ENCODE measurements at places on chromosomes 16 and 17. TPM values are rescaled to one million over a fixed set of nuclear protein-coding genes. Genes with fewer than 3 reads are reported as not detected.

GRCh38 chr16:72043539-72043938 lies 10.8 kb upstream of the HP start:
- H3K4me3 ChIP-seq: no peak overlapping the region
- H3K27me3 ChIP-seq: no peaks in the 10 kb centered on the region
- H3K27ac ChIP-seq: no peak overlapping the region
- DNase-seq: no peak

CEP112 gene
- 12.9 TPM for total RNA-seq

DNA sequence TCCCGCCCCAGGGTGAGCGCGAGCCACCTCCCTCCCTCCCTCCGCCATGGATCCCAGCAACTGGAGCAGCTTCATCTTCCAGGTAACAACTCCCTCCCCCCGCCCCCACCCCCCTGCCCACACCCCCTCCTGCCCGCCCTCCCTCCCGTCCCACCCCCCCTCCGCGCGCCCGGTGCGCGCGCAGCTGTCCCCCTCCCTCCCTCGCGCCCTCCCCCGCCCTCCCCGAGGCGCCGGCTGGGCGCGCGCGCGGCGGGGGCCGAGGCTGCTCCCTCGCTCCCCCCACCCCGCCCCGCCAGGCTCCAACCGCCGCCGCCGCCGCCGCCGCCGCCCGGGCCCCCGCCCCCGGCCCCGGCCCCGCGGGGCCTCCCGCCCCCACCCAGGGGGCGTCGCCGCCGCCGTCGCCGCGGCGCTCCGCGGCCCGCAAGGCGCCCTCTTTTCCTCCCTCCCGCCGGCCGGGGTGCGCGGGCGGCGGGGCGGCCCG lies at the start of gene MAZ:
MAZ (plus strand) TSS at position 431 of the 481 bp plus-strand sequence. CDS start 173 bp downstream, outside the sequence.
- H3K4me3 ChIP-seq: peak within 1 kb of the TSS; percentile 83
- peak within 1 kb of the TSS; percentile 99 for H3K27ac ChIP-seq
- no peaks in the 10 kb centered on the region for H3K36me3 ChIP-seq
- H3K4me1 ChIP-seq: peaks cover 31% of the 10 kb centered on the region

SPAG9 gene
- 112 TPM for total RNA-seq

- no peaks in the 10 kb centered on the region for H3K36me3 ChIP-seq
- H3K4me3 ChIP-seq: no peak overlapping the region
- no peak overlapping the region for H3K27ac ChIP-seq
- H3K4me1 ChIP-seq: no peaks in the 10 kb centered on the region
These were observed 15.1 kb downstream of the CACNG5 start for GRCh38 chr17:66849851-66850580.

ABI3 gene
- 5.1 TPM for total RNA-seq

DNA sequence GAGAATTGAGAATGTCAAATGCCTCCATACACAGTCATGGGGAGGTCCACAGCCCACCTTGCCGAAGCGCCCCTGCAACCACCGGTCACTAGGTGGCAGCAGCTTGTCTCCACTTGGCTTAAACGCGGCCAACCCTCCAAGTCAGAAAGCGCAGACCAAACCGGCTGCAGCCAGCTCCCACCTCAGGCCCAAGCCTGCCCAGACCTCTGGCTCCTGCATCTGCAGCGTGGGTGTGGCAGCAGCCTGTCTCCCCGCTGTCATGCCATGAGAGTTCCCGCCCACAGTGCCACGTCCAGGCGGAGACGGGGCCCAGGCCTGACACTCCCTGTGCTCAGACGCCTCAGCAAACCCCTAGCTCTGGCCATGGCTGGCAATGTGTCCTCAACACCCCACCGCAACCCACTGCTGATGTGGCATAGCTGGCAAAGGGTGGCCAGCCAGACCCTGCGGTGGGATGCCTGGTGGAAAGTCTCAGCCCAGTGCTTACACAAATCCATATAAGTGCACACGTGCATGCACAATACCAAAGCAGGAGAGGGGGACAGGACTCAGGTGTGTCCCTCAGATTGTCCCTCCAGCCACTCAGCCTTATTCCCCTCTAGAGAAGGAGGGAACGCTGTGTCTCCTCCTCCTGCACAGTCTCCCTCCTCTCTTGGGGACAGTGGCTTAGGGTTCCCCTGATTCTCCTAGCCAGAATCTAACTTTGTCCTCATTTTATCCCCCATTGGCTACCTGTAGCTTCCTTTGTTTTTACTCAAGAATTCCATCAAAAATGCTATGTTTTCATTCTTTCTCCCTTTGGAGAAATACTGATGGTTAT lies 10.9 kb downstream of the COPZ2 start:
- H3K36me3 ChIP-seq: no peaks in the 10 kb centered on the region
- peak overlapping the region; percentile 75 for H3K27ac ChIP-seq
- H3K4me3 ChIP-seq: peak overlapping the region; percentile 66
- peak; percentile 88 for DNase-seq
- peaks cover 3% of the 10 kb centered on the region for H3K27me3 ChIP-seq

- peak within 1 kb of the TSS; percentile 80 for H3K27ac ChIP-seq
- H3K4me1 ChIP-seq: no peaks in the 10 kb centered on the region
- H3K4me3 ChIP-seq: peak within 1 kb of the TSS; percentile 88
- DNase-seq: no peak
- H3K36me3 ChIP-seq: no peaks in the 10 kb centered on the region
- no peaks in the 10 kb centered on the region for H3K27me3 ChIP-seq
These were observed at the start of gene MLKL for GRCh38 chr16:74700438-74701225. Gene MLKL (minus strand): TSS chr16:74700862. CDS start chr16:74695757, 5,105 bp downstream.

KRT31 gene
- total RNA-seq: not detected

- DNase-seq: no peak
- no peak overlapping the region for H3K4me3 ChIP-seq
- no peaks in the 10 kb centered on the region for H3K4me1 ChIP-seq
- no peaks in the 10 kb centered on the region for H3K27me3 ChIP-seq
- no peak overlapping the region for H3K27ac ChIP-seq
These were observed 44.0 kb downstream of the CCDC182 start for GRCh38 chr17:57701124-57701523.

GRCh38 chr16:83561876-83562275 lies 245.9 kb upstream of the HSBP1 start:
- no peak for DNase-seq
- no peaks in the 10 kb centered on the region for H3K27me3 ChIP-seq
- H3K4me1 ChIP-seq: no peaks in the 10 kb centered on the region
- H3K36me3 ChIP-seq: no peaks in the 10 kb centered on the region

GRCh38 chr16:58499615-58500351 lies at the start of gene NDRG4:
Gene NDRG4 (plus strand): TSS chr16:58500143. CDS start chr16:58500249, 106 bp downstream.
- H3K27me3 ChIP-seq: peaks cover 3% of the 10 kb centered on the region
- peak; percentile 53 for DNase-seq
- H3K36me3 ChIP-seq: no peaks in the 10 kb centered on the region
- H3K4me1 ChIP-seq: no peaks in the 10 kb centered on the region
- no peak within 1 kb of the TSS for H3K27ac ChIP-seq

GRCh38 chr16:88120812-88121211 lies 169.6 kb downstream of the BANP start:
- no peaks in the 10 kb centered on the region for H3K4me1 ChIP-seq
- H3K36me3 ChIP-seq: no peaks in the 10 kb centered on the region
- no peak for DNase-seq
- no peak overlapping the region for H3K27ac ChIP-seq
- H3K27me3 ChIP-seq: no peaks in the 10 kb centered on the region

- DNase-seq: no peak
- H3K4me3 ChIP-seq: peak overlapping the region; percentile 19
These were observed 6.4 kb downstream of the CUEDC1 start for GRCh38 chr17:57948555-57949420.

- H3K27ac ChIP-seq: peak overlapping the region; percentile 75
- no peaks in the 10 kb centered on the region for H3K4me1 ChIP-seq
- no peak for DNase-seq
- H3K27me3 ChIP-seq: no peaks in the 10 kb centered on the region
- no peaks in the 10 kb centered on the region for H3K36me3 ChIP-seq
These were observed 55.5 kb upstream of the IRX3 start for GRCh38 chr16:54341892-54342776.

CYGB gene
- 27.2 TPM for total RNA-seq

TMEM132E gene
- under 0.01 TPM for total RNA-seq

DNA sequence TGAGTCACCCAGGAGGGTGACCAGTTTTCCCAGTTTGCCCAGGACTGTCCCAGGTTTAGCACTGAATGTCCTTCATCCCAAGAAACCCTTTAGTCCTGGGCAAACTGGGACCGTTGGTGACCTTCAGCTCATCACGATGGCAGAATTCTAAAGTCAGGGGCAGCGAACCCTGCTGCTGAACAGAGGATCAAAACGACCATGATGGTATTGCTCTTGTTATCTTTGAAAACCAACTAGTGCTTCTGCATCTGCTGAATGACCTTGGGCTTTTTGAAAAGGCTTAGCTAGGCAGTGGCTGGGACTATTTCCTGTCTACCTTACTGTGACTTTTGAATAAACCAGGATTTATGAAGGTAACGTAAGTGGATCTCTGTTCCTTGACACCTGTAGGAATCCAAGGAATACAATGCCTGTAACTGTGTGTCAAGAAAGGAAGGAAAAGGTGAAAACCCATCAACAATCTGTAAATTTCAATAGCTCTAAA lies 281.9 kb downstream of the SOX9 start:
- peaks cover 2% of the 10 kb centered on the region for H3K4me1 ChIP-seq
- H3K27ac ChIP-seq: no peak overlapping the region
- no peak overlapping the region for H3K4me3 ChIP-seq

- no peaks in the 10 kb centered on the region for H3K27me3 ChIP-seq
- no peaks in the 10 kb centered on the region for H3K36me3 ChIP-seq
- no peak overlapping the region for H3K27ac ChIP-seq
- DNase-seq: no peak
- no peaks in the 10 kb centered on the region for H3K4me1 ChIP-seq
These were observed 30.9 kb downstream of the SOCS1 start for GRCh38 chr16:11224894-11225676.

DNA sequence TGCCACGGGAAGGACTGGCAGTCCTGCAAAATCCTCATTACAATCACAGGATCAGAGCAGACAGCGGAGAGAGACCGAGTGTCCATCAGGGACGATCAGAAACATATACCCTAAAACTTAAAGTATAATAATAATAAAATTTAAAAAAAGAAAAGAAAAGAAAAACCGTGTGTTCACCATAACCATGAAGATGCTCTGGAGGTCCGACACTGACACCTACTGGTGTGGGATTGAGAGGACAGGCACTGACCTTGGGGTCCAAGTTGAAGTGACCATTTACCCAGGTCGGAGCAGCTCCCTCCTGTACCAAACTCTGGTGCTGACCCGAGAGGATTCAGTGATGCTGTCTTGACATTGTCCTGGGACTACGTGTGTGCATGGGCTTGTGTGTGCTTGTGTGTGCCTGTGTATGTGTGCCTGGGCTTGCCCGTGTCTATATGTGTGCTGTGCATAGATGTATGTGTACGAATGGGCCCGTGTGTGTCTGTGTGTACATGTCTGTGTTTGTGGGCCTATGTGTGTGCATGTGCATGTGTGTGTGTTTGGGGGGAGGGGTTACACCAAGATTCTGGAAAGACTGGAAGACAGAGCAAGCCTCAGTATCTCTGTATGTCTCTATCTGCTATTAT lies 10.0 kb upstream of the CD300LD start:
- DNase-seq: no peak
- no peaks in the 10 kb centered on the region for H3K36me3 ChIP-seq
- no peaks in the 10 kb centered on the region for H3K27me3 ChIP-seq
- H3K27ac ChIP-seq: no peak overlapping the region
- H3K4me1 ChIP-seq: no peaks in the 10 kb centered on the region
- H3K4me3 ChIP-seq: no peak overlapping the region

GRCh38 chr17:74742153-74742515 lies 5.1 kb downstream of the RAB37 start:
- no peak for DNase-seq
- H3K4me1 ChIP-seq: no peaks in the 10 kb centered on the region
- H3K27me3 ChIP-seq: no peaks in the 10 kb centered on the region
- no peaks in the 10 kb centered on the region for H3K36me3 ChIP-seq
- H3K27ac ChIP-seq: no peak overlapping the region
- no peak overlapping the region for H3K4me3 ChIP-seq

DNA sequence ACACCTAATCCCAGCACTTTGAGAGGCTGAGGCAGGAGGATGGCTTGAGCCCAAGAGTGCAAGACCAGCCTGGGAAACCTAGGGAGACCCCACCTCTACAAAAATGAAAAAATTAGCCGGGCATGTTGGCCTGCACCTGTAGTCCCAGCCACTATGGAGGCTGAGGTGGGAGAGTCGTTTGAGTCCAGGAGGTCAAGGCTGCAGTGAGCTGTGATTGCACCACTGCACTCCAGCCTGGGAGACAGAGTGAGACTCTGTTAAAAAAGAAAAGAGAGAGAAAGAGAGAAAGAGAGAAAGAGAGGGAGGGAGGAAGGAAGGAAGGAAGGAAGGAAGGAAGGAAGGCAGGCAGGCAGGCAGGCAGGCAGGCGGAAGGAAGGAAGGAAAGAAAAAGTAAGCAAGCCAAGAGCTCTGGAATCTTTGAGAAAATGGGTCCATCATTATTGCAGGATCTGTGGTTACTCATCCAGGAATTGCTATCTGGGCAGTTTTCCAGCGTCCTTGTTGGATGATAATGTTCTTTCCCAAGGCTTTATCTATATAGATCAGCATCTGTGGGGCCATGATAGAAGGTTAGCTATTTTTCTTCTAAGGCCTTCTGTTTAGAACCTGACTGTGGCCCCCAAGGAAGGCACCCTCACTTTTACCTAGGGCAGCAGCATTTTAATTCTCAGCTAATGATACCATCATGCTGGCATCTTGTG lies 533.2 kb upstream of the CDH5 start:
- no peak for DNase-seq
- no peak overlapping the region for H3K4me3 ChIP-seq
- no peak overlapping the region for H3K27ac ChIP-seq
- no peaks in the 10 kb centered on the region for H3K36me3 ChIP-seq

Measured in breast epithelium (tissue), 4 donors.